NCI-H510A (cell line): ENCODE measurements at places on chromosomes 5 and 9.

DNA sequence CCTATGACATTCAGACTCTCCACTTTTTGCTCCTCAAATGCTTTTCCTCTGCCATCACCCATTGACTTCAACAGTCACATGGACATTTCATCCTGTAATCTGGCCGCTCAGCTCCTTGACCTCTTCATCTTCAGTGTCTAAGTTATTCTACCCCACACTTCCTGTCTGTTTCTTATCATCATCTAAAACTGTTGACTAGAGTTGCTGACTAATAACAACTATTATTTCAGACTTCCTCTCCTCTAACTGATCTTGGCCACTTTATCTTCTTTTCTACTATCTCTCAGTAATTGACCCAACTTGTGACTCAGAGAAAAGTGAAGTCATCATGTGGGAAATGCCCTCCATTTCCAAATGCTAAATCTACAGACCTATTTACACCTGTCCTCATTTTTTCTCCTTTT lies 254.7 kb upstream of the TRPC7 start:
- no peak for DNase-seq

DNA sequence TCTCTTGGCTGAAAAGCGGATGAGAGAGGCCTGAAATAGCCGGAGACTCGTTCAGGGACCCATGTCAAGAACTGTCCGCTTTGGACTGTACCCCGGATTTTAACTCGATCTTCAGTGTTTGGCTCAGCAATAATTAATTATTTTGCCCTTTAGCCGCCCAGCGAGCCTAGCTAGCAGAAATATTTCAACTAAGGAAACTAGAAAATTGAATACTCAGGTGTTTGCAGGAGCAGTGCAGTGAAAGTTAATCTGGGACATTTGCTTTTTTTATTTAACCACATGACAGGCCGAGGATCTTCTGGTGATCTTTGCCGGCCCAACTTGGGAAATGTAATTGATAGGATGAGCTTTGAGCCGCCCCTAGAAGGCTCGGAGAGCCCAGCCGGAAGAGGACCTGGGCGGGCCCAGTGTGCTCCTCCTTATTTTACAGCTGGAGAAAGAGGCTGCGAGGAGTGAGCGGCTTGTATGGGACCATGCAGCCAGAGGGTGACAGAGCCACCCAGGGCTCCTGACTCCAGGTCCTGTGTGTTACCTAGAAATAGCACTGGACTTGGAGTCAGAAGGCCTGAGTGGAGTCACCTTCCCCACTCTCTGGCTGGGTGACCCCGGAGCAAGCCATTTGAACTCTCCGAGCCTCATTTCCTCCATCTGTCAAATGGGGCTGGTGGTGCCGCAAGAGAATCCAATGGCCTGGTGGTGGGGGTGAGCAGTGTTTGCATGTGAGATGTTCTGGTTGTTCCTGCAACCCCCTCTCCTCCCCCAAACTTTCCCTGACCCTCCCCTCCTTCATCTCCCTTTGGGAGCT lies 2.4 kb downstream of the PPARGC1B start:
- DNase-seq = no peak

DNA sequence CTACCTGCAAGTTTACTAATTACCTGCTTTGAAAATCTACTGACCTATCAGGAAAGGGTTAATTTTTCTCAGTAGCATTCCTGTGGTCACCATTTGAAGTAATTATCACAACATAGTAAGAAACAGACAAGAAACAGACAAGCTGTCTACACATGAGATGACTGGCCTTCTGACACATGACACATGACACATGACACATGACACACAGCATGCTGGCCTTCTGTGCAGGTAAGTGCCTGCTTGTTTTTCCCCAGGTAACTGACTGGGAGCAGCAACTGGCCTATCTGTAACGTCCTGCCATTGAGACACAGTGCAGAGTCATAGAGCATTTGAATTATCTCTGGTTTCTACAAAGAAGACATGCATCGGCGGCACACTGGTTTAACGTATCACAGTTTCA lies 222.4 kb downstream of the CTNND2 start:
- no peak for DNase-seq

DNA sequence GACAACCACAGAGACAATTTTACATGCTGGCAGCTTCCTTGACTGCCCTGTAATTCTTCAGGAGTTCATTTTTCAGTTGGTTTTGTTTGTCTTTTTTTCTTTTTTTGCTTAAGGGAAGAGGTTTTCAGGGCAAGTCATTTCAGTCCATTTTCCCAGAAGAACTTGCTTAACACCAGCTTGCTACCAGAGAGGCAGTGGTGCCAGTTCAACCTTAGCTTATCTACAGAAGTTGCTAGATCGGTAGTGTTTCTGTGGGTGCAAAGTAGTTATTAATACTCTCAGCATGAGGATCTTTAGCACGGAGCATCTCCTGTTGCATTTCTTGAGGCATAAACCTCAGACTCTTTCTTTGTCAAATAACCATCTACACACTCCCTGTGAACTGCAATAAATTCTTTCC lies 1.1 kb downstream of the SPEF2 start:
- DNase-seq = no peak

DNA sequence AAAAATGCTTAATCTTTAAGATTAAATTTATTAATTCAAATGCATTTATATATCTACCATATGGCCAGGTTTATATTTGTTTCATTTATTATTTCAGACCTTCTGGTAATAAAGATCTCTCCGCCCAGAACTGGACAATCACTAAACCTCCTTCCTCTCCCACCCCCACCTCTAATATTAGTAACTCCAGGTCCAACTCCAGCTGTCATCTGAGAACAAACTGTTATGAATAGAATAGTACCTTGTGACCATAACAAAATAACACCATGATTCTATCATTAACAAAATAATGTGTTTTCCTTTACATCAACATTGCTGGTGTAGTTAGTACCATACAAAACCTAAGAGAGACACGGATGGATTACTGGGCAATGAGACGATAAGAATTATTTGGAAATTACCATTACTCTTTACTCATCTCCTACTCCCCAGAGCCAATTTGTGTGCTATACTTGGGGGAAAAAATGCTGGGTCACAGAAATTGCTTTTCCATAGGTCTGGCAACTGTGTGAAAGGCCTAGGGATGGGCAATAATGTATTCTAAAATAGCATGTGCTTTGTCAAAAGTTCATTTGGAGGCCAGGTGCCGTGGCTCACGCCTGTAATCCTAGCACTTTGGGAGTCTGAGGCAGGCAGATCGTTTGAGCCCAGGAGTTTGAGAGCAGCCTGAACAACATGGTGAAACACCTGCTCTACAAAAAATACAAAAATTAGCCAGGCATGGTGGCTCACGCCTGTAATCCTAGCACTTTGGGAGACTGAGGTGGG lies 186.1 kb downstream of the ENC1 start:
- DNase-seq = no peak

DNA sequence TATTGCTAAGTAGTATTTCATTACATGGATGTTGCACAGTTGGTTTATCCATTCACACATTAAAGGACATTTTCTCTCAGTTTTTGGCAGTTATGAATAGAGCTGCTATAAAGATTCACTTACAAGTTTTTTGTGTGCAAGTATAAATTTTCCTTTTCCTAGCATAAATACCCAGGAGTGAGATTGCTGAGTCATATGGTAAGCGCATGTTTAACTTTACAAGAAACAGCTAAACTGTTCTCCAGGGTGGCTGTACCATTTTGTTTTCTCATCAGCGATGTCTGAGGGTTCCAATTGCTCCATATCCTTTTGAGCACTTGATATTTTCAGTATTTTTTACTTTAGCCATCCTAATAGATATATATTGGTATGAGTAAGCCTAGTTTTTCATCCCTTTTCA lies 16.4 kb upstream of the ABCA1 start:
- DNase-seq = no peak

GRCh38 chr9:126294331-126295081 lies 32.1 kb upstream of the MVB12B start:
- no peak for DNase-seq

- peak; percentile 92 for DNase-seq
Observed at GRCh38 chr5:14250084-14250695, 107.0 kb downstream of the TRIO start.

GRCh38 chr5:80835128-80835527 lies 125.0 kb upstream of the RASGRF2 start:
- DNase-seq = no peak

- DNase-seq = no peak
Observed at GRCh38 chr5:7773178-7773577, 77.8 kb downstream of the CFAP90 start.

GRCh38 chr5:169811680-169812079 lies 168.6 kb downstream of the INSYN2B start:
- DNase-seq = no peak

- no peak for DNase-seq
Observed at GRCh38 chr9:126398403-126399058, 71.9 kb downstream of the MVB12B start.

GRCh38 chr5:158303275-158303674 lies 444.3 kb upstream of the CLINT1 start:
- DNase-seq = no peak

- no peak for DNase-seq
Observed at GRCh38 chr5:42626462-42626861, 130.2 kb upstream of the CCDC152 start.

DNA sequence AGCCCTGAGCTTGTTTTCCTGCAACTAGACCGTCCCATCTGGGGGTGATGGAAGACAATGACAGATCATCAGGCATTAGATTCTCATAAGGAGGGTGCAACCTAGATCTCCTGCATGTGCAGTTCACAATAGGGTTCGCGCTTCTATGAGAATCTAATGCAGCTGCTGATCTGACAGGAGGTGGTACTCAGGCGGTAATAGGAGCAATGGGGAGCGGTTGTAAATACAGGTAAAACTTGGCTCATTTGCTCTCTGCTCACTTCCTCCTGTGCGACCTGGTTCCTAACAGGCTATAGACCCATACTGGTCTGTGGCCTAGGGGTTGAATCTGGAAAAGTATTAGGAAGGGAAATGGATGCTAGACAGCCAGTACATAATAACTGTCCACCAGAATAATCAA lies 39.7 kb downstream of the PTTG1 start:
- DNase-seq = no peak

DNA sequence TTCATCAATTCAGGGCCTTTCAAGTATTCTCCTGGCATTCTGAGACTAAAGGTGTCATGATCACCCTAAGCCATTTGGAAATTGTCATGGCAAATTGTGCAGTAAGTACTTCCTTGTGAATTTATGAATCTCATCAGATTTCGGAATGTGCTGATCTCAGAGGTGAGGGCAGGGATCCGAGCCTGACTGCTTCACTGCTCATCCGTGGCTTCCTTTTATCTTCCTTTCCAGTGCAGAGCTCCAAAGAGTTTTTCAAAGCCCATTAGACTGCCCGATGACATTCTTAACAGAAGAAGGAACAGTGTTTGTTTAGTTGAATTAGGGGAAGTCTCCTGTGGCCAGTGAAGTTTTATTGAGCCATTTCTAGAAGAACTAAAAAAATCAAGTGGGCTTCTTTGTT lies 182.8 kb upstream of the GDNF start:
- no peak for DNase-seq

- DNase-seq = no peak
Observed at GRCh38 chr5:120765189-120765588, 301.1 kb downstream of the PRR16 start.

DNA sequence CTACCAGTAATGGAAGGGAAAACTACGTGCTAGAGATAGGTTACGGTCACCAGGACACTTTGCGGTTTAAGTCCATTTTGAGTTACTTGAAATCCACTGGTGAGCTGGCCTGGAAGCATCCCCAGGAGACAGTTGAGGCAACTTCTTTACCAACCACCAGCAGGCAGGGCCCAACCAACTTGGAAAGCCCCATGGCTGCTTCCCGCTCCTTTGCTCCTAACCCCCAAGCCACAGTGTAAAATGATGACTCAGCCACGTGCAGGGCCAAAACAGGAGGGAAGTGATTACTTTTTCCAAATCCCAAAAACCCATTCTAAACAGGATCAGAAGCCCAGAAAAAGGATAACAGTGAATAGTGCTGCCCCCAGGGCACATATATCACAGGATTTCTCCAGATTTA lies 87.4 kb downstream of the PAX5 start:
- no peak for DNase-seq

- DNase-seq = no peak
Observed at GRCh38 chr9:78592811-78593210, 295.9 kb downstream of the PSAT1 start.

DNA sequence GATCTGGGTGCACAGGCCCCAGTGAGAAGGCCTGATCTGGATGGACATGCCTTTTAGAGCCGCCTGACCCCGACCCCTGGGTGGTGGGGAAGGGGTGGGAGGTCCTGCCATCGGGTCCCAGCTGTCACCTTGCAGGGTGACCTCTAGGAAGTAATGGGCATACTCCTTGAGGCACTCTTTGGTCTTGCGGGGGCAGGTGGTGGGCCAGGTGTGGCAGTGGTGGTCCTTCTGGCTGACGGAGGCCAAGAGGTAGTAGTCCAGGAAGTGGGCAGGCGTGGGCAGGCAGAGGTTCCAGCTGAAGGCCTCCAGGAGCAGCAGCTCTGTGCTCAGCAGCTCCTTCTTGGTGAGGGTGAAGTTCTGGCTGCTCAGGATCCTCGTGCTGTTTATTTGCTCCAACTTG lies 30.0 kb downstream of the FABP6 start:
- DNase-seq = no peak

DNA sequence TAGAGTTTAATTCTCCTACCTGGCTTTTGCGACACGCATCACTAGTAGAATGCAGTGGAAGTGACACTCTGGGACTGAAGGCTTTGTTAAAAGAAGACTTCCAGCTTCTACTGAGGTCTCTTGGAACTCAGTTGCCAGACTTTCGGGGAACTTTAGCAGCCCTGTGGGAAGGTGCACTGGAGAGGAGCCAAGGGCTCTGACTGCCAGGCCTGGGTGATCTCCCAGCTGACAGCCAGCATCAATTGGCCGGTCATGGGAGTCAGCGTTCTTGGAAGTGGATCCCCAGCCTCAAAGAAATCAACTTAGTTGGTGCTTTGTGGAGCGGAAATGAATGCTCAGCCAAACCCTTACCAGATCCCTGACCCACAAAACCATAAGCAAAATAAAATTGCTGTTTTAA lies 87.1 kb downstream of the OSTF1 start:
- no peak for DNase-seq

DNA sequence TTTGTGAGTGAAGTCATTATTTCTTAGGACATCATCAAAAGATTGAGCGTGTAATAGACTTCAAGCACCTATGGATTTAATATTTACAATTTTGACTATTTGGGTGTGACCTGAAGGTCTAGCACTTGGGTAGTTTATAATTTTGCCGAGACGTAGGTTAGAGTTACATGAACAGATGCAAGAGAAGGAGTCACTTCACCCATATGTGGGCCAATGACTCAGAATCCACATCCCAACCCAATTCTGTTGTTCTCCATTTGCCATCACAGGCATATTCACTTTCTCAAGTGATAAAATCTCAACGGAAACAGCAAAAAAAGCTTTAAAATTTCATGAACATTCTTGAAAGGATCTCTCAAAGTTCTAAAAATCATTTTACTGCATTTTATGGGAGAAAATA lies 12.1 kb upstream of the ERAP1 start:
- no peak for DNase-seq

DNA sequence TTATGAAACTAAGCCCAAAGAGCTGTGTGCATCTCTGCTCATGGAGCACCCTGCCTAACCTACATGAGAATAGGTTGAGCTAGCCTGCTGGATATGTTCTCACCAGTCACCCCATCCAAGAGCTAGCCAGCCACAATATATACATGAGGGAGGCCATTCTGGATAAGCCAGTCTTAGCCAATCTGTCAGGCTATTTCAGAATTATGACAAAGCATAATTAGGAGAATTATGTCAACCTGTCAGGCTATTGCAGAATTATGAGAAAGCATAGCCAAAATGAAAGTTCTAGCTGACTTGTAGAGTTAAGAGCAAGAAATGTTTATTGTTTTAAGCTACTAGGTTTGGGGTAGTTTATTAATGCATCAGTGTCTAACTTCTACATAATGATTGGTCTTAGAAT lies 189.8 kb downstream of the WDR70 start:
- no peak for DNase-seq
